Esophagus mucosa (tissue), 1 donor: ENCODE measurements at places on chromosomes 1 and 21. TPM values are rescaled to one million over a fixed set of nuclear protein-coding genes. Genes with fewer than 3 reads are reported as not detected.

LAMC2 gene
- total RNA-seq, result 15.9 TPM

CALML6 gene
- total RNA-seq, result 0.20 TPM

STX12 gene
- 45.6 TPM for total RNA-seq

SPRR3 gene
- total RNA-seq, result 10,043 TPM

LRRC41 gene
- total RNA-seq, result 42.0 TPM

CELA2A gene
- 0.36 TPM for total RNA-seq

FABP3 gene
- 0.36 TPM for total RNA-seq

OR2AK2 gene
- not detected for total RNA-seq

NBPF4 gene
- total RNA-seq, result 0.08 TPM

YOD1 gene
- total RNA-seq, result 14.4 TPM

UMODL1 gene
- total RNA-seq, result 0.08 TPM

LHX8 gene
- not detected for total RNA-seq

OR2L3 gene
- not detected for total RNA-seq

GJB4 gene
- total RNA-seq, result 1.4 TPM

LMO4 gene
- 48.2 TPM for total RNA-seq

C1orf226 gene
- total RNA-seq, result 4.8 TPM

FAM163A gene
- not detected for total RNA-seq

TMCO1 gene
- total RNA-seq, result 60.6 TPM

NCAM2 gene
- total RNA-seq, result not detected

CLIC6 gene
- total RNA-seq, result 0.60 TPM

S100A1 gene
- total RNA-seq, result 0.44 TPM

PRPF38B gene
- 16.0 TPM for total RNA-seq

SLAMF1 gene
- 0.36 TPM for total RNA-seq

PBXIP1 gene
- 9.2 TPM for total RNA-seq
